GM12878 (cell line): ENCODE measurements at places on chromosomes 1 and 21.

- DNase-seq, result no peak
These were observed 668.0 kb downstream of the MRPL39 start for GRCh38 chr21:24939291-24939690.

- no peak for DNase-seq
These were observed 22.9 kb downstream of the SMAP2 start for GRCh38 chr1:40396420-40396819.

- DNase-seq, result no peak
These were observed 68.0 kb upstream of the ACTL8 start for GRCh38 chr1:17687145-17687544.

- no peak for DNase-seq
These were observed 118.5 kb downstream of the PLD5 start for GRCh38 chr1:242405947-242406346.

DNA sequence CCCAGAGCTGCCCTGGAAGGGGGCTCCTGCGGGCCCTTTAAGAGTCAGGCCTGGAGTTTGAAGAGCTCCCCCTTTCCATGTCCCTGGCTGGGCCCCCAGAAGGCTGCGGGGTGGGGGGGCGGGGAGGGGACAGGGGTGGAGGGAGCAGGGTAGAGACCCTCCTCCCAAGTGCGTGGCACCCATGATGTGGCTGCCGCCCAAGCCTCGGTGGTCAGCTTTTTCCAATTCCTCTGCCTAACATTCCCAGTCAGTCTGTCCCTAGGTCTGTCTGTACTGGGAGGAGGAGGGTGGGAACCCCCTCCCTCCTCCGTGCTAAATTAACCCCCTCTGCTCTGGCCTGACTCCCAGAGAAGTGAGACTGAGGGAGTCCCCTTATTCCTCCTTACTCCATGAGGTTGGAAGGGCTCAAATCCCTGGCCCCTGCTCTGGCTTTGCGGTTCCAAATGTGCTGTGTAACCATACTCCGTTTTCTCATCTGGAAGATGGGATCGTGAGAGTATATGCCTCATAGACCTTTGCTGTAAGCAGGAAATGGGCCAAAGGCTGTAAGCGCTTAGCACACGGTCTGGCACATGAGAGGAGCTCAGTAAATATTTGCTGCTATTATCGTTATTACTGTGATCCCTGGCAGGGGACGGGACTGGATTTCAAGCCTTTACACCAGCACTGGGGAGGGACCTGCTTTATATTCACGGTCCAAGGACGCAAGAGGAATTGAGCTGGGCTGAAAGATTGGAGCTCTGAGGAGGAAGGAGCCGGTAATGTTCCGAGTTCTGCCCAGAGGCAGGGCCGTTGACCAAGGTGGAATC lies 658 bp upstream of the COL16A1 start:
- no peak for DNase-seq
